HS-27A (cell line): ENCODE measurements at places on chromosomes 16 and 17.
A peak's percentile ranks its signal among the peaks of the same experiment; 100 is the strongest.

GRCh38 chr17:54177606-54178308, 355.0 kb downstream of the KIF2B start:
- no peak for DNase-seq

- DNase-seq = no peak
Measured at GRCh38 chr16:12379318-12379717, 402.8 kb downstream of the SNX29 start.

GRCh38 chr17:66431910-66432309, 129.5 kb downstream of the PRKCA start:
- DNase-seq = peak; percentile 31

DNA sequence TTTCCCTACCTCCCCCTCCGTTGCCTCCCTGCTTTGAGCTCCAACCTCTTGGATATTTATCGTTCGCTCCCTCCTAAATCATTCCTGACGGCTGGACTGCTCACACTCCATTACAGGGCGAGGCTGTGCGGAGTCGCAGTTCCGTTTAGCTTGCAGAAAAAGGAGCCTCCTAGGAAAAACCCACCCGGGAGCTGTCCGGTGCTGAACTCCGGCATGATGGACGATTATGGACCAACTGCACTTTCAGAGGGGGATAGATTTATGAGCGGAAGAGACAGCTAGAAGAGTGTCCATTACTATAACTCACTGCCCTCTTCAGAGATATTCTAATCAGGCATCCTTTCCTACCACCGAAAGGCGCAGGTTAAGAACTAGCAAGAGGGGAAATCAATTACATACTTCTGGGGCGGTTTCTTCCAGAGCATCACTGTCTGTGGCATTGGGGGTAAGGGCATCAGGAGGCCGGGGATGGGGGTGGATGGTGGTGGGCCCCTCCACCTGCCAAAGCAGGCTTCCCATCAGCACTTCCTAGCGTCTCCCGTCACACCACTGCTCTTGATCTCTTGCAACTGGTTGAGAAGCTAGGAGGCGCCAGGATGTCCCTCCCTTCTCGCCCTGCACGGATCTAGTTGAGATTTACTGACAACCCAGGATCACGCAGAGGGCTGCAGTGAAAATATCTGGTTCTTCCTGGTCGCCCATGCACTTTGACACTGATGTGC, 251.2 kb downstream of the ENGASE start:
- no peak for DNase-seq

- no peak for DNase-seq
Measured at GRCh38 chr17:21143695-21144094, 16.9 kb downstream of the DHRS7B start.

DNA sequence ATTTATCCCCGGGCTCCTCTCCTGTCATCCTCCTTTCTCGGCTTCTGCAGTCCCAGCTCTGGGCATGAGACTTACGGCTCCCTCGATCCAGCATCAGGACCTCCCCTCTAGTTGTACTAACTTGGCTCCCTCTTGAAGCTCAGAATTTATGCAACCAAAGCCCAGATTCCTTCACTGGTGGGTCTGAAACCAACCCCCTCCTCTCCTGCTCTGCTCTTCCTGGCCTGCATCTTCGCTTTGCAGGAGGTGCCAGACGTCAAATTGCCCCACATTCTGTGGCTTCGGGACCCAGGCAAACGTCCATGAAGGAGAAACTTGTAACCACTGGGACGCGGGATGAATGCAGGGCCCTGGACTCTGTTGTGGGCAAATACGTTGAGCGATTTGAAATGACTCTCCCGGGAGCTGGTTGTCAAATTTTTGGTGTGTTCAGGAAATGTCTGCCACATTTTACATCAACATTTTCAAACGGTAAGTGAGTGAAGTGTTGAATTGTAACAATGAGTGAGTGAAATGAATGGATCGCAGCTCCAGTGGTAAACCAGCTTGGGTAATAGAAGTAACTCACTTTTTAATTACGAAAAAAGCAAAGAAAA, 29.3 kb upstream of the ELAC2 start:
- DNase-seq = no peak

DNA sequence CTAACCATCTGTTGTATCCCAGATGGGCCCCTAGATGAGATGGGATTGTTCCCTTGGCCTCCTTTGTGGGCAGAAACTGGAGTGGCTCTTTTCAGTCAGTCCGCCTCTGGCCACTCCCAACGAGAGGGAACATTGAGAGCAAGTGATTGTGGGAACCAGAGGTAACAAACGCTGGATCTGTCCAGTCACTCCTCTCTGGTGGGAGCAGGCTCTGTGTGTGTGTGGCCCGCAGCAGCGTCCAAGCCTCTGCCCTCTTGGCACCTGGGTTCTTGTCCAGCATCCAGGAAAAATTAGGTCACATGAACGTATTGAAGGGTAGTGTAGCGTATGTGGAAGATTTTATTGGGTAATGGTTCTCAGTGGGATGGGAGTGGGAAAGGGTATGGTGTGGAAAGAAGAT, 101.9 kb upstream of the COX10 start:
- no peak for DNase-seq

DNA sequence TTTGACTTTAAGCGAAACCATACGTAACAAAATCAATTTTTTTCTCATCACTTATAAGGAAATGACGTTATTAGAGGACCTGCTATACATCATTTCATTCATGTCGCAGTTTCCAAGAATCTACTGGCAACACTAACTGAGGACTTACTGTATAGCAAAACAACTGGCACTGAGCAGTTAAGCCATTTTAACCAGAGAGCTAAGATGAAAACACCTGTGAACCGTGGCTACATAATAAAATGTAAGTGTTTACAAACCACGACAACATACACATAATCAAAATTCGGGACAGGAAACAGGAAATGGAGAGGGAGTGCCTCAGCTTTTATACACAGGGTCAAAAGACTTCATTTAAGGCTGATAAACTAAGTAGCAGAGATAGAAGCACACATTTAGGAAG, 29.5 kb downstream of the METTL16 start:
- no peak for DNase-seq

DNA sequence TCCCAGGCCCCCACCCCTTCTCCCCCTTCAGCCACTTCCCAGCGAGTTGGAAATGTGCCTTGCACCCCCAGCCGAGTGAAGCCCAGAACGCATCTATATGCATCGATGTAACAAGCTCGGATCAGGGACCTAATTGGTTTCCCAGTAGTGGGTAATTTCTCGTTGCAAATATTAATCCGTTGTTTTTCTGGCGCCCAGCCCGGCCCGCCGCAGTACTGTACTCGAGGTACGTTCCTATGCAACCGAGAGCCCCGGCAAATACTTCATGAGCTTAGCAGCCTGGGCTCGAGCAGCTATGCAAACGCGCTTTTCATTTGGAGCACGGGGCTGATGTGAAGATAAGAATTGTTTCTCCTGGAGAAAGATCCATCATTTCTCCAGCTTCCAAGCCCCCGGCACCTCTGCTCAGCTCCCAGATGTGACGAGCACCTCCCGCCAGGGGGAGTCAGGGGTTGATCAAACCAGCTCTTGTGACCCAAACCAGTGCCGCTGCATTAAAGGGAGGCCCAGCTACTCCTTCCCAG, 229.8 kb downstream of the KATNIP start:
- no peak for DNase-seq

DNA sequence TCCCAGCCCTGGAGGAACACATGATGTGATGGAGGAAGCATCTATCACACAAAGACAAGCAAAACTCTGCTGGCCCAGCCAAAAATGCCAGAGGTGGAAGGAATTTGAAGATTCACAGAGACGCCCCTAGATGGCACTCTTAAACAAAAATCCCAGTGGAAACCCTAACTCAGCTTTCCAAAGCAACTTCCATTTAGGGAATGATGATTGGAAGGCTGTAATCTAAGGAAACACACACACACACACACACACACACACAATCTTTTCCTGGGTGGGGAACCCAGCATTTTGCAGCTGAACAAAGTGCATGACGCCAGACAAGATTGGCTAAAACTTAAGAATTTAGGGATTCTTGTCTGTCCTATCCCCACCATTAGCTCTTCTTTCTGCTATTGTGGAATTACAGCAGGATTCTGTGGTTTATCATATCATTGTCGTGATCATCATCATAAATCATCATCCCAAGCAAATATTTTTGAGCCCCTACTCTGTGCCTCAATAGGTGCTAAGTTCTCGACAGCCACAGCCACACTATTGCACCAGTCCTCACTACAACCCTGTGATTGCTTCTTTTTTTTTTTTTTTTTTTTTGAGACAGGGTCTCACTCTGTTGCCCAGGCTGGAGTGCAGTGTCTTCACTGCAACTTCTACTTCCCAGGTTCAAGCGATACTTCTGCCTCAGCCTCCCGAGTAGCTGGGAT, 1.6 kb upstream of the LDAF1 start:
- peak; percentile 51 for DNase-seq

GRCh38 chr16:87306516-87306915, 10.7 kb downstream of the C16orf95 start:
- DNase-seq = no peak

GRCh38 chr17:3964203-3965117, at the start of gene ATP2A3:
ATP2A3 (minus strand) TSS chr17:3964437; CDS start chr17:3964291, 146 bp downstream.
- DNase-seq = no peak

DNA sequence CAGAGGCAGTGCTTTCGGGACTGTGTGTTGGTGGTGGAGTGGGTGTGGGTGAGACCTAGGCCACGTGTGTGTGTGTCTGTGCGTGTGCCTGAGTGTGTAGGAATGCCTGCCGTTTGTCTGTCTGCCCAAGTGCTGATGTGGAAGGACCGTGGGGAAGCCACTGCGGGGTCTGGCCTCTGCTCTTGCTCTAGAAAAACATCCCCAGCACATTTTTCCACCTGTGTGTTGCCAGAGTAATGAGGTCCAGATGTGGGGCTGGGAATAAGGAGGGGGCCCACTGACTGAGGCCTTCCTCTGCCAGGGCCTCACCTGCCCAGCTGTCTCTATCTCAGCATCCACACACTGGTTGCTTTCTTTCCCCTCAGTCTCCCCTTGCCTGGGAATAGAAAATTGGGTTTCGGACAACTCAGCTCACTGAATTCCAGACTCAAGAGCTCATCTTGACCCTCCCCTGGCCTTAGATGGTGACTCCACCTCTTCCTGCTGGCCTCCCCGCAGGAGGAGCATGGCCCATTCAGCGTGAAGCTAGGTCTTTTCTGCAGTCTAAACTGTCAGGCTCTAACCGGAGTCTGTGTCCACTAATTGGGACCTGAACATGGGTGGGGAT, 7.6 kb downstream of the SGCA start:
- DNase-seq = no peak

- DNase-seq = no peak
Measured at GRCh38 chr16:73287859-73288405, 240.0 kb upstream of the ZFHX3 start.

GRCh38 chr16:84690088-84690819, 9.5 kb upstream of the USP10 start:
- no peak for DNase-seq

DNA sequence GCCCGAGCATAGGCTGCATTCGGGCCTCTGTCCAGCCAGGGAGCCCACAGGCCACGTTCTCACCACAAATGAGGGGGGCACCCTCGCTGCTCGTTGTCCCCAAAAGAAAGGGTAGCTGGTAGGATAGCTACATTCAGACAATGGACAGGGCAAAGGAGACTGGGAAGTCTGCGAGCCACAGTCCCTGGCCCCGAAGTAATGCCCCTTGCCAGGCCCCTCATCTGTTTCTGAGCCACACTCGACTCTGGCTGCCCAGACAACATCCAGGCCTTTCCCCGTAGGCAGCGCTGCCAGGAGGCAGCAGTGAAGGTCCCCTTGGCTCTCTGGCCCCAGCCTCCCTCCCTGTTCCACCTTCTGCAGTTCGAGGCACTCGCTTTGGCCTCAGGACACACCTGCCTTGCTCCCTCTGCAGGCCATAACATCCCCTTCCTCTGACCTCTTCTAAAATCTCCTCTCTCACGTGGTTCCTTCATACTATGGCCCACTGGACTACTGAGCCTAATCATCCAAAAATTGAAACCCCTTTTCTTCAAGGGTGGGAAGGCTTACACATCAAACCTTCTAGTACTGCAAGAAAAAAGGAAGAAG, 12.2 kb downstream of the AIPL1 start:
- no peak for DNase-seq

GRCh38 chr17:36829676-36830075, 107.6 kb upstream of the LHX1 start:
- no peak for DNase-seq

GRCh38 chr16:7304279-7304678, 28.4 kb upstream of the RBFOX1 start:
- no peak for DNase-seq

GRCh38 chr17:72034000-72034399, 86.8 kb upstream of the SOX9 start:
- no peak for DNase-seq

DNA sequence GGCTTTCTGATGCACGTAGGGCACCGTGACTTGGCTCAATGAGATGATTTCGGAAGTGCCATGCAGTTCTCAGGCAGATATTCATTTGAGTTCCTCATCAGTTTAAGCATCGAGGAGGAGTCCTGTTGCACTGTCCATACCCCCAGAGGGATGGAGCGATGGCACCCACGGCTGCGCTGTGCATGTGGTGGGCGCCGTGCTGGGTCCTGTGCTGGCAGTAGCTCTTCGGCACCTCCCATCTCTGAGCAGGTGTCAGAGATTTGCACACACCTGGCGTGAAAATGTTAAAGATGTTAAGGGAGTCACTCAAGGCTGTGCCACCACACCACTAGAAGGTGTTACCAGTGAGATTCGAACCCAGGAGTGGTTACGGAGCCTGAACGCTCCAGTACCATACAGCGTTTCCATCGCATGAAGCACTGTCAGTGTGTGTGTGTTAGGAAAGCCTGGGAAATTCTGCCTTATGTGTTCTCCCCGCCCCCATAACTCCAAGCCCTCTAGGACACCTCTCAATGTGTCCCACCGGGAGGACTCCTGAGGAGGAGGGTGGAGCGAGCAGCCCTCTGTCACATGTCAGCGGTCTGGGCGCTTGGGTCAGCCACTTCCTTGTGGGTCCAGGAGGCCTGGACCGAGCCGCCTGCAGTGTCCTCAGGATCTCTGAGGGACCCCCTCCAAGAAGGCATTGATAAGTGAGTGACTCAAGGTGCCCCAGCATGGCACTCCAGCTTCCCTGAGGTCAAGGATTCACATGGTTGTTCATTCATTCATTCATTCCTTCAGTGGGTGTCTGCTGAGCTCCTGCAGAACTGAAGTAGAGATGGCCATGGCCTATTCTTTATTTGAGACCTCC, 3.8 kb downstream of the MRC2 start:
- no peak for DNase-seq

GRCh38 chr16:12276576-12276975, 300.0 kb downstream of the SNX29 start:
- DNase-seq = no peak

DNA sequence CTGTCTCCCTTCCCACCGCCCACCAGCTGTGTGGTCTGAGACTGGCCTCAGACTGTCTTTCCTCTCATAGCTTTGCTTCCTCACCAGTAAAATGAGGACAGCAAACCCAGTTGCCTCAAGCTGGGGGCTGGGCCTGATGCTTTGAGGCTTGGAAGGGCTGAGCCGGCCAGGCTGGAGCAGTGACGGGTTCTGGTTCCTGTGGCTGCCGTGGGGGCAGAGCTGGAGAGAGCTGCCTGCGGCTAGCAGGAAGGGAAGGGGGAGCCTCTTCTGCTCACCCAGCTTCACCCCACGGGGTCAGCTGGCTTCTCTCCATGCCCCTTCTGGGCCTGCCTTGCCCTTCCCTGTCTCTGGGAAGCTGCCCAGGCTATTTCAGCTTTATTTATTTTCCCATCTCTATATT, 23.7 kb downstream of the LASP1 start:
- DNase-seq = no peak

GRCh38 chr17:4960279-4960922, 7.2 kb downstream of the SPAG7 start:
- DNase-seq = no peak
